ENCODE measurements at places on chromosomes 1 and 21. TPM values are rescaled to one million over a fixed set of nuclear protein-coding genes. Genes with fewer than 3 reads are reported as not detected.

FCRL2 gene
- polyA plus RNA-seq = not detected

NBPF1 gene
- polyA plus RNA-seq = 52.1 TPM

DNA sequence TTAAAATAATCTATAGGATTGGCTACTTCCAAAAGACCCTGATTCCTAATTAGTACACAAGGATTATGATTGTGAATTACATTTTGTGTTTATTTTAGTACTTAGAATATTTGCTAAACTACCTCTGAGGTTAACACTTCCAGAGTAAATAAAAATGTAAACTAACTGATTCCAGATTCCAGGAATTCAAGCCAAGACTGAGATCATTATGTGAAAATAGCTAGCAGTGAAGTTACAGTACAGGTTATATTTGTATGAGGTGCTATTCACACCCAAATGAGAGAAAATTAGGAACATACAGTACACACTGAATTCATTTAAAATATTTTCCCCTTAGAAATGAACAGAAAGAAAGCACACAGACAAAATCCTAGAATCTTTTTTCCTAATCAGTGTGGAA lies 28.8 kb downstream of the TTLL7 start:
- no peak overlapping the region for H3K27ac ChIP-seq
- no peak for DNase-seq
- H3K27me3 ChIP-seq = no peaks in the 10 kb centered on the region
- no peak overlapping the region for H3K4me3 ChIP-seq

- no peak overlapping the region for H3K27ac ChIP-seq
- H3K27me3 ChIP-seq = no peaks in the 10 kb centered on the region
- H3K36me3 ChIP-seq = peaks cover 9% of the 10 kb centered on the region
These were observed 28.1 kb downstream of the ANGPTL3 start for GRCh38 chr1:62625415-62625814.

FCRL5 gene
- not detected for polyA plus RNA-seq

DNA sequence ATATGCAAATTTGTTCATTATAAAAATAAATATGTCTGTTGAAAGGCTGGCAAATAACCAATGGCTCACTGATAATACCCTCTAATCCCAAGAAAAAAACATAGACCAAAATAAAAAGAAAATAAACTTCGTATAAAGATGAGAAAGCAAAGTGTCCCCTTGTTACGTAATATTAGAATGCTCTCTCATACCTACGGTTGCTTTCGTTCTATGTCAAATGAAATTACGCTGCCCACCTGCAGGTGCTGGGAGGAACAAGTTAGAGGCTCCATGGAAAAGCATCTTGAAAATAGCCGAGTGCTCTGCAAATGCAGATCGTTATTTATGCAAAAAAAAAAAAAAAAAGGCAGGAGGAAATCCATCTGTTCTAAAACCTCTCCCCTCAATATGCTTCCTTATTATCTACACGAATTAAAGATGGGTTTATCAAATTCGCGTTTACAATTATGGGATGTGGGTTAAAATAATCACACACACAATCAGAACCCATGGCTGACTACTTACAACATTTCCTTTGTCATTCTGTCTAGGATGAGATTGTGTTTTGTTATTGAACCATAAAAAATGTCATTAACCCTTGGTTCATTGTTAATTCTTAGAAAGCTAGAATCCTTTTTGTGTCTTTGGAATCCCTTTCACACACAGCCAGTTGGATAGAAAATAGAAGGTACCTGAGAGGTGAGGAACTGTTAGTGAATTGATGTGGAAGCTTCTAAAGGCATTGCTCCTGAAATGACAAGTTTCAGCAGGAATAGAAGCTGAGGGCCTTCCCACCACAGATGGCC lies 268.6 kb downstream of the SETD4 start:
- DNase-seq = no peak
- no peaks in the 10 kb centered on the region for H3K36me3 ChIP-seq
- no peaks in the 10 kb centered on the region for H3K4me1 ChIP-seq
- no peak overlapping the region for H3K27ac ChIP-seq
- H3K4me3 ChIP-seq = no peak overlapping the region

DNA sequence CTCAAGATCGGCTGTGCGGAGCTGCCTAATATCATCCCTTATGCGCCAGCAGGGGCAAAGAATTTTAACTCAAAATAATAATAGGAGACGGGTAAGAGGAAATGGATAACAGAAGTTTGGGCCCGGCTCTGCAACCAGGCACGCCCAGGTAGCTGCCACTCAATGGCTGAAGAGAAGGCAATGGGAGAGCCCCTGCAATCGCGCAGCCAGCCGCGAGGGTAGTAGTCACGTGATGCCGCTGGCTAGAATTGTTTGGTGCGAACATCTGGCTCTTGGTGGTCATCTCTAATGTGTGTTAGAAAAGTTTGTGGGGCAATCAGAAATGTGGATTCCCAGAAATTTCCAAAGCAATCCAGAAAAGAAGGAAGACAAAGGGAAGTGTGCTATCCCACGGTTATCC lies 12.3 kb downstream of the BARHL2 start:
- H3K27ac ChIP-seq = no peak overlapping the region
- no peak overlapping the region for H3K4me3 ChIP-seq
- no peak for DNase-seq
- H3K4me1 ChIP-seq = no peaks in the 10 kb centered on the region

DNA sequence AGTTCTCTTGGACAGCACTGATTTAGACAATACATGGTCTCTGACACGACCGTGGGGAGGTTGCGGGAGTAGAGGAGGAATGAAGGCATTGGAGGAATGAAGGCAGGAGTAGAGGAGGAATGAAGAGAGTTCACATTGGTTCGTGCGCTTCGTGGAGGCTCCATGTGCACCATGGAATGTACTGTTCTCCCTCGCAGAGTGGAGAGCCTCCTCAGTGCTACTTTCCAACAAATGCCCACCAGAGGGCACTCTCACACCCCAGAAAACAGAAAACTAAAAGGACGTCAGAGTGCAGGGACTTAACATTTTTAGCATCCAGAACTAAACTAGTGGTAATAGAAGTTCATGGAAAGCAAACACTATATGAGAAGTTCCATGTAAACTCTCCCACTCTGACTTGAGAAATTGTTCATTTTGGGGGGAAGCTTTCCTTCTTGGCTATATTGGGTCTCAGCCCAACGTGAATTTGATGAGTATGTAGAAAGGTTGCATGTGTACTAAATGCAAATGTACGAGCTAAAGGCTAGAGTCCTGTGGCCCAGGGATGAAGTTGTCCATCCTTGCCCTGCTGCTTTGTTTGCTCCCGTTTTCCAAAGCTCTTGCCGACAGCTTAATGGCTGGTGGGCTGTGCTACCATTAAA lies 211.6 kb downstream of the LMX1A start:
- no peaks in the 10 kb centered on the region for H3K36me3 ChIP-seq
- no peak overlapping the region for H3K27ac ChIP-seq
- no peaks in the 10 kb centered on the region for H3K4me1 ChIP-seq
- no peak overlapping the region for H3K4me3 ChIP-seq

GLUL gene
- polyA plus RNA-seq = 132 TPM

DNA sequence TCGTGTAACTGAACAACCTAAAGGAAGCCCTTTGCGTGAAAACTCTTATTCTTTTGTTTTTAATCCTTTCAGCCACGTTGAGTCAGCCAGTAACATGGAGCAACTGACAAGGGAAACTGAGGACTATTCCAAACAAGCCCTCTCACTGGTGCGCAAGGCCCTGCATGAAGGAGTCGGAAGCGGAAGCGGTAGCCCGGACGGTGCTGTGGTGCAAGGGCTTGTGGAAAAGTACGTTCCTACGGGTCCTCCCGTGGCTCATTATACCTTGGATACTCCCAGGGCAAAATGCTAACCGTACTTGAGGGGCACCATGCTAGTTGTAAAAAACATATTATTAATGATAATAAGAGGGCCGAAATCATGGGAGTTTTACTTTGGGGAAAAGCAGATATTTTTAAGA lies 49.4 kb downstream of the LAMC2 start:
- H3K27me3 ChIP-seq = no peaks in the 10 kb centered on the region
- H3K27ac ChIP-seq = peak overlapping the region; percentile 77
- DNase-seq = no peak

CD247 gene
- polyA plus RNA-seq = 1.6 TPM

All from cardiac muscle cell (in vitro differentiated cells and primary cell).